Stimulated activated CD4-positive, alpha-beta T cell treated with anti-CD3 and anti-CD28 coated beads, Interleukin-12 subunit alpha, Interleukin-12 subunit beta, amount 100 ng/mL, for 24 hours (primary cell): ENCODE measurements at places on chromosomes 12 and 14.

DNA sequence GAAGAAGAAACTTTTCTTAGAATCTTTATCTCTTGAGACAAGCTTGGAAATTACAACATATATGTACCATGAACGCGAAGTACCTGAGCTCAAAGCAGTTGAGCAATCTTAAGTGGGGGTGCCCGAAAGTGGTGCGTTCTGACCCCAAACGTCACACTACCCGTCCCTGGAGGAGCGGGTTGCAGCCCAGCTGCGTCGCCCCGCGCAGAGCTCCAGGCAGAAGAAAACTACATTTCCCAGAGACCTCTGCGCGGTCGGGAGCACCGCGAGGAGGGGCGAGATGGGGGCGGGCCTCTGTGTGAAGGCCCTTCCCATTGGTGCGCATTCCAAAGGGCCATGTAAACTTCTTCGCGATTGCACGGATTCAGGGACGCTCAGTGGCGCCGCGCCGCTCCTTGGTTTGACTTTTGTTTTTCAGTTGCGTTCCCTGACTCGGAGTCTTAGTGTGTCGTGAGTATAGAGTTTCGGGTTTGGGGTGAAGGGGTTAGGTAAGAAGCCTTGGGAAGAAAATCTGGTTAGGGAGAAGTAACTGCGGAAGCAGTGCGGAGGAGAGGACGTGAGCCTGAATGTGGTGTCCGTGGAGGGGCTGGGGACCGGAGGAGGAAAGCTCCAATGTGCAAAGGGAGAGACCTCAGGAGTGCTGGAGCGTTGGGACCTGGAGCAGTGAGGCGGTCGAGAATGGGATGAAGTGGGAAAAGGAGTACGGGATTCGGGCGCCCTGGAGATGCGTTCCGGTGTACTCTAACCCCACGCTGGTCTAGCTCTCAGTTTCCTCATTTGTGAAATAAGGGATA lies at the start of gene CCDC77:
CCDC77 (plus strand) TSS at position 410 of the 794 bp plus-strand sequence. CDS start 7,740 bp downstream, outside the sequence.
- peak; percentile 93 for DNase-seq

- DNase-seq: no peak
Observed at GRCh38 chr12:5260591-5261086, 171.3 kb upstream of the NTF3 start.

DNA sequence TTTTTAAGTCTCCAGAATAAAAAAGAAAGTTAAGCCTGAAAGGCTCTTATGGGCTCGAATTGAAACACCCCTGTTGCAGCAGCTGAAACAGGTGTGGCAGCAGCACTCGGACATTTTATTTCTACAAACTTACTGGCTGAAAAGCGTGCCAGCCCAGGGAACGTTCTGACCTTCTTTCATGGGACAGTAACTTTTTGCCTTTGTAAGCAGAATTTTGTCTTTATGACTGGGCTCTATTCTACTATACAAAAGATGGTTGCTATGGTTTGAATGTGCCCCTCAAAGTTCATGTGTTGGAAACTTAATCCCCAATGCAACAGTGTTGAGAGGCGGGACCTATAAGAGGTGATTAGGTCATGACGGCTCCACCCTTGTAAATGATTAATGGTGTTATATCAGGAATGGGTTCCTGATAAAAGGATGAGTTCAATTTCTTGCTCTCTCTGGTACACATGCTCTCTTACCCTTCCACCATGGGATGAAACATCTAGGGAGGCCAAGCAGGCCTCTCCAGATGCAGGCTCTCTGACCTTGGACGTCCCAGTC lies 52.7 kb downstream of the PELI2 start:
- DNase-seq: no peak

DNA sequence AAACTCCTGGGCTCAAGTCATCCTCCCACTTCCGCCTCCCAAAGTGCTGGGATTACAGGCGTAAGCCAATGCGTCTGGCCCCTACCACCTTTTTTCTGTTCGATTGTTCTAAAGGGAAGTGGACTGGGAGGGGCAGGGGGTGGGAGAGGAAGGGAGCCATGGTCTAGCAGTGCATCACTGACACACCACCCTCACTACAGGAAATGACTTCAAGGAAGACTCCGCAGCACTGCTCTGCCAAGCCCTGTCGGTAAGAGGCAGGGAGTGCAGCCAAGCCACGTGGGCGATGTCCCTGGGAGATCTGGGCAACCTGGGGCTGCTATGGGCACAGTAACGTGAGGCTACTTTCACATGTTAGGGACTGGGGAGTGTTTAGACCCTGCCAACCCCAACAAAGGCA lies 18.0 kb downstream of the LRRC74A start:
- peak; percentile 38 for DNase-seq

DNA sequence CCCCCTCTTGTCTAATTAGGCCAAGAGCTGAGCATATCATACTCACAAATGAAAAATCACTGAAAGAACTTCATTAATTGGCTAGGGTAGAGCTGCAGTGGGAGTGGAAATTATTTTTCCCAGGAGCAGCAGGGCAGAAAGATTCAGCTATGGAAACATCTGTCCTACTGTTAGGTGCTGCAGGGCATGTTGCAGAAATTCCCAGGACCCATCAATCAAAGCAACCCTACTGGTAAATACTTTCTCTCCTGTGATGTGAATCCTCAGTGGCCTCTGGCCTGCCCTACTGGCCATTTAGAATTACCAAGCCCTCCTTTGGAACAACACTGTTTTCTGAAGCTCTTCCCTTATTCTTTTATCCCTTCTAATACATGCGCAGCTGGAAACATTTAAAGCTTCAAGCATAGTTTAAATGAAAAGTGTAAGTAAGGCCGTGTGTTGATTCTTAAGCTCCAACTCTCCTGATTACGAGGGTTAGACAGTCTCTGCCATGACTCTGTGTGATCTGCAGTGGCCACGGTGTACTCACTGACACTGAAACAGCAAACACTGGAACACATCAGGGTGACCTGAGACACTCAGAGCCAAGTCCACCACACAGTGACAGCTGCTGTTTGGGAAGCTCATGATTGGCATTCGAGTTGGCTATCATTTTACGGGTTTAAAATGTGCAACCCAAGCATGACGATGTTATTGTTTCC lies 62.6 kb upstream of the TMCC3 start:
- no peak for DNase-seq

- DNase-seq: peak; percentile 46
Observed at GRCh38 chr12:50059440-50060119, 2.2 kb downstream of the ASIC1 start.

GRCh38 chr12:125245581-125246557 lies 180.6 kb downstream of the AACS start:
- no peak for DNase-seq

GRCh38 chr12:27709932-27710591 lies 570 bp upstream of the MRPS35 start:
- no peak for DNase-seq

GRCh38 chr14:99270458-99271220 lies 1.4 kb downstream of the BCL11B start:
- DNase-seq: no peak

DNA sequence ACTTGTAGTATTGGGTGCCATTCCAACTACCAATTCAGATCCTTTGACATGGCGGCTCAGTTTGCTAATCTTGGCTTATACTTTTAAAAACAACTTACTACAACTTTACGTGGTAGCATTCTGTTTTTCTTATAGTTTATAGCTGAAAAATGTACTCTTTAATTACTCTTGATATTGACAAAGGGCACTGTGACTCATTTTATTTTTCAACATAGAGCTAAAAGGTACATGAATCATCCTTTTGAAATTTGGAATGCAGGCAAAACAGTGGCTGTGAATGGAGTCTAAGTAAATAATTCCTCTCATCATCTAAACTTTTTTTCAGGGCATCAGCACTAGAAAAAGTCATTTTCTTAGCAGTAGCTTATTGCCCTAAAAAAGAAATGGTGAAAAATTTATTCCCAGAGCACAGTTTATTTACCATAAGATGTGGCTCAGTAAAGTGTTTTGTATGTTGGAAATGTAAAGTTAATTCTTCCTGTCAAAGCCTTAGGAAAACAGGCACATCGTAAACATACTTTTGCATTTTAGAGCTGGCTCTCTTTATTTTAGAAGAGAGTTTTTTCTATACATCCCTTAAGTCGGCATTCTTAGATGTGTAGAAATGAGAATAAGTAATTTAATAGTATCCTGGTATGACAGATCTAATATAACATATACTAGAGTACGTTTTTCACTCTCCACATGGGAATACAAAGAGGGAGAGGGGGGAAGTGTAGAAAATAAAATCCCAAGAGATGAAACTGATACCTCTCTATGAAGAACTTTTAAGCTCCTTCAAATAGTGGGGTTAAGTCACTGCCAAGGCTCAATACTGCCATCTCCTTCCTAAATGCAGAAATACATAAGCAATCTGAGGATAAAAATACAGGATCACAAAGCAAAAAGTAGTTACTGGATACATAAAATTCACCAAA lies 55.2 kb downstream of the SLC25A21 start:
- DNase-seq: no peak

- no peak for DNase-seq
Observed at GRCh38 chr14:99431986-99432385, 48.7 kb downstream of the SETD3 start.

- DNase-seq: no peak
Observed at GRCh38 chr14:64053694-64054669, 201.2 kb downstream of the SYNE2 start.

DNA sequence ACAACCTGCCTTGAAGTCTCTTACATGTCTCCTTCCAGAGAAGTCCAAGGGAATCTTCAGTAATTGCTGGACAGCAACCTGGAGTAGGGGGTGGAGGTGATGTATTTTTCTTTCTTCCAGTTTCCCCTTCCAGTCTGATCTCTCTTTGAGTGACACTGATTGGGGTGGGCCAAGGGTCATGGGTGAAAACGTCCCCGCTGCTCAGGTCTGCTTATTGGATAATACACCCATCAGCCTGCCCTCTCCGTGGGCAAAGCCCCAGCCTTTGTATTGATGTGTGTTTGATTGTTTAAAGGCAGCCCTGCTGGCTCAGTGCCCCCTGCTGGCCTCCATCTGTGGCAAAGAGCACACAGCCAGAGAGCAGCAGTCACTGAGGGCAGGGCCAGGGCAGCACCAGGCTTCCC lies 35.7 kb upstream of the ATP2A2 start:
- DNase-seq: peak; percentile 6

- no peak for DNase-seq
Observed at GRCh38 chr14:58598028-58598803, 39.5 kb upstream of the DACT1 start.

- DNase-seq: no peak
Observed at GRCh38 chr12:131273291-131273845, 319.7 kb downstream of the ADGRD1 start.

GRCh38 chr12:24360057-24360456 lies 410.6 kb upstream of the SOX5 start:
- no peak for DNase-seq

GRCh38 chr14:68709007-68709406 lies 83.9 kb downstream of the ZFP36L1 start:
- no peak for DNase-seq

DNA sequence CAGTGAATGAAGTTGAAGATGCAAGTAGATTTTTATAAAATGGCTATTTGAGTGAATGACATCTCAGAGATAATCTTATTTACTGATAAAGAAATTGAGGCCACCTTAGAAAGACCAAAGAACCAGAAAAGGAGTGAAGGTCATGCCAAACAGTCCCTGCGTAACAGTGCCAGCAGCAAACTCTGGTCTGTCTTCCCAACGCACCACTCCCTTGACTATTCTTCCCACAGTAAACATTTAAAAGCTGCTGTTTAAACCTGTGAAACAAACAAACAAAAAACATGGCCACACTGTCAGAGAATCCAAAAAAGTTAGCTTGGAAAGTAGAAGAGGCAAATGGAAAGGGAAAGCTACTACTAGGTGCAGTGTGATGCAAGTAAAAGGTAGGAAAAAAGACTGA lies 1.5 kb upstream of the PRPF39 start:
- DNase-seq: no peak

DNA sequence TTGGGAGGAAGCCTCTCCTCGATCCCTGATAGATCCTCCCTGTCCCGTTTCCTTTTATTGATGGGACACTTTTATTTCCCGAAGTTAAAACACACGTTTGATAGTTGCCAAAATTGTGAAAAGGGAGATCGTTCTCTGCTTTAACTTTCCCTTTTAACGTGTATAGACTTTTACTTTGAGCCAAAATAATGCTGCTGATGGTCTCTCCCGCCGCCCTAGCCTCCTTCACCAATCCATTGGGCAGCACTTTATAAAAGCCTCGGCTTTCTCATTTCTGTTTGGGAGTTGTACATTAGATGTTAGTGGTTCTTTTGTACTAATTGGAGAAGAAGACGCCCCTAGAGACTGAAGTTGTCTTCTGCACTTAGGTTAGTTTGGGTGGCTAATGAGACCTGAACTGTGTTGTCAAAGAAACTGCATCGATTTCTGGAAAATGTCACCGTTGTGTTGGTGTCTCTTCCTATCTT lies 1.4 kb downstream of the TMTC2 start:
- DNase-seq: no peak

DNA sequence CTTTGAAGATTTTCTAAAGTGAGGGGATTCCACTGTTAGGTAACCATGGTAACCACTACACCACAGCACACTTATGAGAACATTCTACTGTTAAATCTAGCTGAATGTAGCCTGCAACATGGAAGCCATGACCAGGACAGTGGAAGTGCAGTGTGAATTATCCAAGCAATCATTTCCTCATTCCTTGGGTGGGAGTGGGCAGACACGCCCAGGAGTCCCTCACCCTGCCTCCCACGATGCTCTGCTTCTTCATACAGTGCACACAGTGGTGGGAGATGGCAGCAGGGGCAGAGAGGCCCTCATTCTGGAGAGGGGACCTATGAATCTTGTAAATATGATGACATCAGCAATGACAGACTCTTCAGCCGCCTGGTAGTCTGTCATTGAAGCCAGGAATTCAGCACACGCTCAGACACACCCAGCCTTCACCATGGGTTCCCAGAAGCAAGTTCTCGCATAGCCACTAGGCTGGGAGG lies 70.1 kb upstream of the HOXC13 start:
- DNase-seq: no peak

DNA sequence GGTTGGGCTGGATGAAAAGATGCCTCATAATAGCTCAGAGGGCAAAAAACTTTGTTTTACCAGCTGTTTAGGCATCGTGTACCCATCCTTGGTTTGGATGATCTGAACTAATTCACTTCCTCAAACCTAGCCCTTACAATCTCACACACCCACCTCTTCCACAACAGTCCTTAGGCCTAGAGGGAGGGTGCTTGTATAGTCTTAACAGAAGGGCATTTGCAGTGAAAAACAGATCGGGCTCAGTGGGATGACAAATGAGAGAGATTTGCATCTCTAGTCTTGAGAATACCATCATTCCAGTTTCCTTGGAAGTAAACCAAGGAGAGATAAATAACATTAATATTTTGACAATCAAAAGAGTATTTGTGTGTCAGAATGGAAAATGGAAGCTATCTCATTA lies 11.0 kb downstream of the SLCO1A2 start:
- no peak for DNase-seq

- DNase-seq: no peak
Observed at GRCh38 chr14:73162251-73162650, 25.9 kb downstream of the PSEN1 start.
